Lung (tissue), 17 donors: ENCODE measurements at places on chromosomes 4 and X. TPM values are rescaled to one million over a fixed set of nuclear protein-coding genes. Genes with fewer than 3 reads are reported as not detected.

GRCh38 chr4:54378461-54378860 lies 149.4 kb downstream of the PDGFRA start:
- no peak for DNase-seq

GRCh38 chr4:89829470-89830138 lies 7.4 kb downstream of the SNCA start:
- peak; percentile 60 for DNase-seq

- DNase-seq, result no peak
Observed at GRCh38 chr4:16843831-16844508, 54.5 kb downstream of the LDB2 start.

DNA sequence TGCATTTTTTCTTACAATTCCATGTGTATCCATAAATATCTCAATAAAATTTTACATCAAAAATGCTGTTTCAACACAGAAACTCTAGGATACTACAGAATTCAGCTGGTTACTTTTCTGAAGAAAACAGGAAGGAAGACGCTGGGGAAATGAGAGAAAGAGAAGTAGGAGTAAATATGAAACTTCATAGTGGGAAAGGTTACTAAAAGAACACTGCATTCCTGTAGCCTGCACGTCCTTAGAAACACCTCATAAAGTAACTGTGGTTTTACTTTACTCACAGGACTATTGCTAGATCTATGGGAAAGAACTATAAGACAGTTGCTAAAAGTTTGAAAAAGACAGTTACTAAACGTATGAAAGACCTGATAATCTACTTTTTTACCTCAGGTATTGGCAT lies 23.1 kb downstream of the ATP11C start:
- no peak for DNase-seq

- peak; percentile 62 for DNase-seq
Observed at GRCh38 chr4:25367004-25367621, 9.9 kb upstream of the ANAPC4 start.

DNA sequence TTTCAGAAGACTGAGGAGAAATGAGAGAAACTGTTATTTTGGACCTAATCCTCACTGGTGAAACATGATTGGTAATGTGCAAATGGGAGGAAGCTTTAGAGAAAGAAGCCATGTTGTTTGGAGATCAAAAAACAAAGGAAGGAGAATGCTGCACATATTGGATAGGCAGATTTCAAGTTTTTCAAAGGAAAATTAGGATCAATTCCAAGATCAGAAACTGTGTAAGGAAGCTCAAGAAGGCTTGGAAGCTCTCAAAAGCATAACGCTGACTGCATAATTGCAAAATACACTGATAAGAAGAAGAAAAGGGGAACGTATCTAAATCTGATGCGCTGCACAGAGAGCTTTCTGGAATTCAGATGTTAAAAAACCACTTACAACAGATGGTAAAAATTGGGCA lies 34.6 kb downstream of the KLHL15 start:
- DNase-seq, result no peak

- peak; percentile 79 for DNase-seq
Observed at GRCh38 chrX:9899640-9900111, 67.5 kb upstream of the CLDN34 start.

- no peak for DNase-seq
Observed at GRCh38 chr4:187840814-187841213, 154.8 kb upstream of the ZFP42 start.

DNA sequence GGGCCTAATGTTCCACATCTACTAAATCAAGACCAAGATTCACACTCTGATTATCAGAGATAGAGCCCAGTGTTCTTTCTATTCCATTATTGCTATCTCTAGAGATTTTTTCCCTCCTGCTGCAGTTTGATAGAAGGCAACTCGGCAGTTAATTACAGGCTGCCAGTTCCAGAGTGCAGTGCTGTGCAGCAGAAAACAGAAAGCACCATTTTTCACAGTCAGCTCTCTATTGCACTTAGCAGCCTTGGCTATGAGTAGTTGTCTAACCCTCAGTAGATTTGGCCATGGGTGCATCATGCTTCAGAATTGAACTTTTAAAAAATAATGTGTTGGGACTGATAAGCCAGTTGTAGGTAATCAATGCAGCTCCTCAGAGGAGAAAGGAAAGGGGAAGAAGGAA lies 295.3 kb downstream of the MID1IP1 start:
- no peak for DNase-seq

GRCh38 chr4:7295911-7296660 lies 103.7 kb downstream of the SORCS2 start:
- no peak for DNase-seq

DNA sequence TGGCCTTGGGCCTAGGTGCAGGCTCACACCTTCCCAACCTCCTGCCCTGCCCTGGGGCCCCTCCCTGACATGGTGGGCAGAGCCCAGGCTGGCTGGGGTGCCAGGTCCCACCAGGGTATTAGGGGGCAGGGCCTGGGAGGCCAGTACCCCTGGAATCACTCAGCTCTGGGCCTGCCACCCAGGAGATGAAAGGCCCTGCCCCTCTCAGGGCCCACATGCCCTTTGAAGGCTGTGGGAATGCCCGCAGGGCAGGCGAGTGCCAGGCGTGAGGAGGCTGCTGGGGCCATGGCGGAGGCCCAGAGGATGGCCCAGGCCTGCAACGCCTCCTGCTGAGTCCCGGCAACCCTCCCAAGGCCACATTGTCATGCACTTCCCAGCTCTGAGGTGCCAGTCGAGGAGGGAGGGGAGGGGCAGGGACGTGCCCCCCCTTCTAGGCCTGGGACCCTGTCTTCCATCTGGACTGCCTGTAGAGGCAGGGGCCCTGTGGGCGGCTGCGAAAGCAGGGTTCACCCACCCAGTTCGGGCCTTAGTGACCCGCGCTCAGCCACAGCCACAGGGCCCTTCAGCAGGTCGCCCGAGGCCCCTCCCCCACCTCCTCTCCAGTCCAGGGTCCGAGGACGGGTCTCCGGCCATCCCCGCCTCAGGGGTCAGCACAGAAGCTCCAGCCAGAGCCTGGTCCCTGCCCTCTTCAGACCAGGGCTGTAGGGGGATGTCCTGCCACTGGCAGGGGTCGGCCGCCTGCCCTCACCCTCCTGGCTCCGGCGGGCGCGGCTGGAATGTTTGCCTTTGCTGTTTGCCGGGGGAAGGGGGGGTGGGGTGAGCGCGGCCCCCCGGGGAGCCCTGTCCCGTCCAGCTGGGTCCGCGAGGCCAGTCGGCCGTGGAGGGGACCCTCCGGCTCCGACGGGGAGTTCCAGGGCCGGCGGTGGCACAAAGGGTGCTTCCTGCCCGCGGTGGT lies 26.7 kb upstream of the FGFR3 start:
- no peak for DNase-seq

Gene HOPX
- polyA plus RNA-seq, result 792 TPM
